Activated T-cell treated with anti-CD3 and anti-CD28 coated beads for 1 hour (primary cell): ENCODE measurements at places on chromosomes 11 and 22.

DNA sequence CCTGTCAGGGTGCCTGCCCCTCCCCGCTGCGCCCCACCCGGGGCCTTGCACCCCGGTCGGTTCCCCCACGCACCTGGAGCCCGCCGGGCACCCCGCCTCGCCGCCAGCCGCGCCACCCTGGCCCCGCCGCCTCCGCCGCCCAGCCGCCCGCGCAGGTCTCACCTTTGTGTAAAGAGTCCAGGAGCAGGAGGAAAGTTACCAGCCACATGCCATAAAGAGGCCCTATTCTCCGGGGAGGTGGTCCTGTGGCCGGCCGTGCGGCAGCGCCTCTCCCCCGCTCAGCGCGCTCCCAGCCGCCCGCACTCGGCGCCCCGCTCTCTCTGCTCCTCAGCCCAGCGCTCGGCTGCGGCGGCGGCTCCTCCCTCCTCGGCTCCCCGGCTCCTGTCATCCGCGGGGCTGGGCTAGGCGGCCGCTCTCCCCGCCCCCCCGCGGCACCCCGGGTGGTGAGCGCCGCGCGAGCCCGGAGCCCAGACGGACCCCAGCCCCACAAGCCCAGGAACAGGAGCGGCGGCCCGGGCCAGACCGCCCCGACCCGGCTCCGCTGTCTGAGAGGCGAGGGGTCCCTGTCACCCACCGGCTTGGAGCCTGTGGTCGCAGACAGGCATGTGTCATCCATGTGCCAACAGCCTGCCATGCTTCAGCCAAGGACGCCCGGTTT, at the start of gene DSCAML1:
TSS of gene DSCAML1 (minus strand) at position 345 of the 658 bp plus-strand sequence. CDS start at position 208, 137 bp downstream.
- DNase-seq: no peak

- no peak for DNase-seq
Measured at GRCh38 chr11:2651054-2651617, 48.7 kb downstream of the KCNQ1OT1 start.

GRCh38 chr11:57120192-57120965, 61.4 kb upstream of the LRRC55 start:
- no peak for DNase-seq

DNA sequence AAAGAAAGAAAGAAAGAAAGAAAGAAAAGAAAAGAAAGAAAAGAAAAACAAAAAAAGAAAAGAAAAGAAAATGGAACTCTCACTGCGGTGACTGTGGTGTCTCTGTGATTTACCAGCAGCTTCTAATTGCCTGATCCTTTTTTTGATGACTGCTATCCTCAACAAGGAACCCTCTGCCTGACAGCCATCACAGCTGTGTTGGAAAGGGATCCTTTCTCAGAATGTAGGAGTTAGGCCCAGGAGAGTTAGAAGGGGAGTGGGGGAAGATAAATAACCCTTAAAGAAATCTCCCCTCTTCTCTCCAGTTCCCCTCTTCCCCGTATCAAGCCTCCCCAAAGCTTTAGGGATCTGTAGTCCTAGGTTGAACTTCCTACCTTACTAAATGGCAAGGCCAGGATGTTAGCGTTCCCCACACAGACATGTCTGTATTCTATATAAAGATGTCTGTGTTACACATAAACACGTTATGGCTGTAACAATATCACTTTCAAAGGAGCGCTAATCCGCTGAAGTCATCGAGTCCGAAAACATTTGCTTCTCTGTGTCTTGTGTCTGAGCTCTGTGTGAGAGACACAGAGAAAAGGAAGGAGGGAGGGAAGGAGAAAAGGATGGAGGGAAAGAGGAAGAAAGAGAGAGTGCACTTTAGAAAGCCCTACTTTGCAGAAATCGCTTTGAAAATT, 26.8 kb upstream of the WT1 start:
- no peak for DNase-seq

GRCh38 chr11:44083433-44083832, 12.0 kb upstream of the EXT2 start:
- DNase-seq: no peak
